Stimulated activated CD4-positive, alpha-beta T cell treated with anti-CD3 and anti-CD28 coated beads, Interleukin-4, amount 100 ng/mL, for 24 hours (primary cell): ENCODE measurements at places on chromosomes 16 and 17.

DNA sequence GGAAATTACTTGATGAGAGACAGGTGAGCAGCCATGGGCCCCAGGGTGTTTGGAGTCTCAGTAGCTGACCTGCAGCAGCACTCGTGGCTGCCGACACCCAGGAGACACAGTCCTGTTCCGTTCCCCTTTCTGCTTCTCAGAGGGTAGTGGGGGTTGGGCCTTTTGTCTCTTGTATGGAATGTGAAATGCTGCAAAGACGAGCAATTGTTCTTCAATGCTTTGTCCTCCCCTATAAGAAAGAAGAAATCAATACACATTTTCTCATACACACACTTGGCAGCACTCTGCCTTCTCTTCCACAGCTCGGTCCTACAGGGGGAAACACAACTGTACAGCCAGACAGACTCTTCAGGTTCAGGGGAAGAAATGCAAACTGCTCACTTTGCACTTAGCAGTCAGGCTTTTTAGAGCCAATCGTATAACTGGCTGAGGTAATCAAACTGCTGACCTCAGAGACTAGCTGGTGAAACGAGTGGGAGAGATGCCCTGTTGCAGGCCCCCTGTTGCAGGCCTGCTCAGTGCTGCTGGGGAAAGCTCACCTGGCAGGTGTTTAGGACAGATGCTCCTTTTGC is 96.7 kb downstream of the AATF start:
- no peak for DNase-seq

- DNase-seq = no peak
Measured at GRCh38 chr16:89918453-89919347, at the start of gene MC1R. Gene MC1R (plus strand): TSS chr16:89918862. CDS start chr16:89919259, 397 bp downstream.

GRCh38 chr16:5852151-5852550 is 754.6 kb upstream of the EEF2KMT start:
- no peak for DNase-seq

DNA sequence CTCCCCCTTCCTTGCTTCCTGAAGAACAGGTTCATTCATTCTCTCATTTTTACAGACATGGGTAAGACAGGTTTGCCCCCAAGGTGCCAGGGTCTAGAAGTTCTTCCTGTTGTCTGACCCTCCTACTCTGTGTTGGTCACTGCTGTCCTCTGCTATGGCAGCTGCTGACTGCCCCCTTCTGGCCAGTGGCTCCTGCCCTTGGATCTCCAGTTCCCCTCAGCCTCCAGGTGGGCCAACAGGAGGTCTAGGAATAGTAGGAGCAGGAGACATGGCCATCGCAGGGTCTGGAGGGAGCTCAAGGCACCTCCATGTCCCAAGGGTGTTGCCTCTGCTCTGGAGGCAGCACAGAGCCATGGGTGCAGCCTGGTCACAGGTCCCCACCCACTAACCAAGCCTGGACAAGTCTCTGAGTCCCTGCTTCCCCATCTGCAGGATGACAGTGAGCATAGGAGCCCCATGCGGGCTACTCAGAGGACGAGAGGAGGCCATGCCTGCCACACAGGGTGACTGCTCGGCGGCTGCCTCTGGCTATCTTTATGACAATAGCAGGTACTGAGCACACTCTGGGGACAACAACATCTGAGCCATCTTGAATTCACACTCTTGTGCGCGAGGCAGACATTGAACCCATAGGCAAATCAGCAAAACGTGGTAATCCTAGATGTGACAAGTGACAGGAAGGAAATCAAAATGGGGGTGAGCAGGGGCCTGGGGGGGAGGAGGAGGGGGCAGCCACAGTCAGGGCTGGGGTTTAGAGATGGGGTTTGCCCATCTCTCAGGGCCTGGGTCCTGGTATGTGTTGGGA is 27.0 kb upstream of the NXPH3 start:
- no peak for DNase-seq

GRCh38 chr16:57799600-57800199 is 2.6 kb downstream of the KIFC3 start:
- no peak for DNase-seq

DNA sequence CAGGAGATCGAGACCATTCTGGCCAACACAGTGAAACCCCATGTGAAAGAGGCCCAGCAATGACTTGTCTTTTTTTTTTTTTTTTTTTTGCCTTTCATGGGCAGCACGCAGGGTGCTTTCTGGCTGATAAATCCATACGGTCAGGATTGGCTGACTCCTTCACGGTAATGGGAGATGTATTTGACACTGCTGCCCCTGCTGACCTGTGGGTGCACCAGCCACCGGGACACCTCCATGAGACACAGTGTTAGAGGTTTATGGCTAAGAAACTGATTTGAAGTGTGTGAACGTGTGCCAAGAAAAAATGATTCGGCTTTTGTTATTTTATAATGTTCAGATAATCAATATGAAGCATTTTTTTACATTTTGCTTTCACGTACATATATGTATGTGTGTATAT is 48.4 kb downstream of the MAP2K6 start:
- DNase-seq = no peak

- no peak for DNase-seq
Measured at GRCh38 chr16:58111302-58111627, 17.9 kb downstream of the CFAP20 start.

GRCh38 chr17:65182233-65182632 is 45.1 kb downstream of the RGS9 start:
- DNase-seq = no peak

- peak; percentile 87 for DNase-seq
Measured at GRCh38 chr17:8173056-8173870, 2.9 kb downstream of the TMEM107 start.

GRCh38 chr17:20994779-20995149 is 48.0 kb downstream of the USP22 start:
- DNase-seq = no peak

- DNase-seq = peak; percentile 7
Measured at GRCh38 chr17:76353004-76353598, 615 bp downstream of the PRPSAP1 start.

DNA sequence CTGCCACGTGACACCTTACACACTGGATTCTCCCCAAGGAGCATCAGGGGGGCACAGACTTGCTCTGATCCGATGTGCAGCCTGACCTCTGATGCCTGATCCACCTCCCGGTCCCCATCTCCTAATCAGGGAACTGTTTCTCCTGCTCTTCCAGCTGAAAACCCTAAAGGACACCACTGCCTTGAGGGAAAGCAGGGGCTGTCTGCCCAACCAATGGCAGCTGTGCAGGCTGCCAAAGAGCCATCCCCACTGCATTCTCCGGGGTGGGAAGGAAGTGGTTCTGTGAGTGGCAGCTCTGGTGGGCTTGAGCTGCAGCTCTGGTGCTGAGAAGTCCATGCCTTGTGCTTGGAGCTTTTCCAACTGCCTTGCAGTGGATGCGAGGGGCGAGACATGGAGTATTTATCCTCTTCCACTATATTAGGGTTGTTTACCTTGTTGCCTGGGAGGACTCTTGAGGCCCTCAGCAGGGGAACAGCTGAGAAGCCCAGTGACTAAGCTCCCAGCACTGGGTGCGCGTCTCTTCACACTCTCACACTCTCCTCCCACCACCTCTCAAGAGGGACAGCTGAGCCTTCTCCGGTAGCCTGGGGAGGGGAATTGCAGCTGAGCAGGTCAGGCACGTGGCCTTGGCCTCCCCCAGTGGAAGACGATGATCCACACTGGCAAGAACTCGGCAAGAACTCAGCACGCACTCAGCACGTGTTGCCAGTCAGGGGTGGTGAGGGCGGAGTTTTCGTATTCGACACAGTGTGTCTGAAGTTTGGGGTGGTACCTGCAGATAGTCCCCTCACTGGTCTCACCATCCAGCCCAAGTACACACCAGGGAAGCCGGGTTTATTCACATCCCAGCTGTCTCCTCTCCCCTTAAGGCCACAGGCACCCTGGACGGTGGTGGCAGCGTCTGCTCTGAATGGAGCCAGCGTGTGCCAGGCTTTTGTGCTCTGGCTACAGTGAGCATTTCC is 21.1 kb upstream of the SPATA32 start:
- DNase-seq = no peak

- DNase-seq = peak; percentile 28
Measured at GRCh38 chr17:35795007-35795870, at the start of gene MMP28. Gene MMP28 (minus strand): TSS chr17:35795641. CDS start chr17:35795377, 264 bp downstream.

DNA sequence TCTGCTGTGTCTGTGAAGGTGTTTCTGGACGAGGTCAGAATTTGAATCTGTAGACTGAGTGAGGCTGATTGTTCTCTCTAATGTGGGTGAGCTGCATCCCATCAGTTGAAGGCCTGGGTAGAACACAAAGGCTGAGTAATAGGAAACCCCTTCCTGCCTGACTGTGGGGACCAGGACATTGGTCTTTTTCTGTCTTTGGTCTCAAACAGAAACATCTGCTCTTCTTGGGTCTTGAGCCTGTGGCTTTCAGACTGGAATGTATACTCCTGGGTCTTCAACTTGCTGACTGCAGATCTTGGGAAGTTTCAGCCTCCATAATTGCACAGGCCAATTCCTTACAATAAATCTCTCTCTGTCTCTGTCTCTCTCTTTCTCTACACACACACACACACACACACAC is 19.6 kb upstream of the LRRC75A start:
- no peak for DNase-seq

DNA sequence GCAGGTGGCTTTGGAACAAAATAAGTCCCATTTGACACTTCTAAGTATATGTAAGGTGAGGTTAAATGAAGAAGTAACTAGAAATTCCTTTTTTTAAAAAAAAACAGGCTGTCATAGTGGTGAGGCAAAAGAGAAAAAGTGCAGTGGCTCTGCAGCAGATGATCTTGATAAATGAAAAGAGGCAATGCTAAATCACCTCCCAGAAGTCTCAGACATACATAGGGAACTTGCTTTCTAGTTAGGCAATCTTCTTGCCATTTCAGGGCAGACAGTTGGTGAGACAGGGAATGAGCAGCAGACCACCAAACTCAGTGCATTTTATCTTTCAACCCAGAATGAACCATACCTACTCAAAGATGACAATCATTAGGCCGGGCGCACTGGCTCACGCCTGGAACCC is 90.8 kb downstream of the MYO1D start:
- no peak for DNase-seq

GRCh38 chr17:34756637-34757021 is 177.2 kb downstream of the TMEM132E start:
- no peak for DNase-seq

GRCh38 chr16:89443727-89444084 is 46.7 kb downstream of the ANKRD11 start:
- no peak for DNase-seq

GRCh38 chr16:55435387-55435786 is 43.6 kb upstream of the MMP2 start:
- DNase-seq = no peak

DNA sequence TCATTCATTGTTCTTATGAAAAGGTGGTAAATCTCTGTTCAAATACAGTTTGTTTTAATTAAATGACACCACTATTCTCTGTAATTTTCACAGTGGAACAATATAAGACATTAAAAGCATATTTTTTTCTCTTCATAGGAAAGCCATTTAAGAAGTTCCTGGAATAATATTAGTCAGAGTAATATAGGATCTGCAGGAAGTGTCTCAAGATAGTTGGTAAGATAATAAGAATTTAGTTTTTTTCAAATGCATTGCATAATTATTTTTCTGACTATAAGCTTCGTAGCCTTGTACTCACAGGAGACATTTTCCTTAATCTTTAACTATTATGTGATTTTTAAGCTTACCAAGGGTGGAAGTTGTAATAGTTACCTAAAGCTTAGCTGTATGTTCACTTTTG is 16.9 kb downstream of the STXBP4 start:
- no peak for DNase-seq

- DNase-seq = no peak
Measured at GRCh38 chr17:7122381-7122780, 7.8 kb upstream of the ASGR2 start.
